ENCODE measurements at places on chromosomes 12 and 14.
A peak's percentile ranks its signal among the peaks of the same experiment; 100 is the strongest.

DNA sequence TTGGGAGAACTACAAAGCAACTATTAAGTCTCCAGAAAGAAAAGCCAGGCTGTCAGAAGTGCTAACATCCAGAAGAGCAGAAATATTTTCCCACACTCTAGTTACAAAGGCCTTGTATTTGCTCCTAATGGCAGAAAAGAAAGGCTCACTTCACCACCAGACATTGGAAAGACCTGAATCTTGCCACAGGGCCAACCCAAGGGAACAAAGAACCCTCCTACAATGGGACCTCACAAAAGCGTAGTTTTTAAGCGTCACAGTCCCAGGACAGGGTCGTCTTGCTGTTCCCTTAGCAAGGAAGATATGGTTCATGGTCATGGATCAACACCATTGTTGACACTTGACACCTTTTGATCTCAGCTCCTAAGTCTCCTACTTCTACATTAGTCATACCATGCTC lies 119.1 kb downstream of the RPS29 start:
- no peak for DNase-seq

GRCh38 chr14:24054324-24054641 lies 2.5 kb downstream of the CARMIL3 start:
- no peak for DNase-seq

DNA sequence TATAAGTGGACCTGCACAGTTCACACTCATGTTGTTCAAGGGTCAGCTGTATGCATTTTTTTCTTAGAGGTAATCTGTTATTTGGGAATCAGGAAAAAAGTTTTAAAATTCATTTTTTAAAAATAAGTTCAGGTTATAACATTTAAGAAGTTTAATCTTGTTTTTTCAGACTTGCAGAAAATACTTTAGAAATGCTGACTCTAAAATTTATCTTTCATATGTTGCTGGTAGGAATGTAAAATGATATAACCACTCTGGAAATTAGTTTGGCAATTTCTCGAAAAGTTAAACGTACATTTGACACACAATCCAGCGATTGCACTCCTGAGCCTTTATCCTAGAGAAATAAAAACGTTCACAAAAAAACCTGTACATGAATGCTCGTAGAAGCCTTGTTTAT lies 4.7 kb downstream of the VRK1 start:
- DNase-seq: no peak

- DNase-seq: no peak
Observed at GRCh38 chr14:93727039-93727740, 61.1 kb downstream of the PRIMA1 start.

DNA sequence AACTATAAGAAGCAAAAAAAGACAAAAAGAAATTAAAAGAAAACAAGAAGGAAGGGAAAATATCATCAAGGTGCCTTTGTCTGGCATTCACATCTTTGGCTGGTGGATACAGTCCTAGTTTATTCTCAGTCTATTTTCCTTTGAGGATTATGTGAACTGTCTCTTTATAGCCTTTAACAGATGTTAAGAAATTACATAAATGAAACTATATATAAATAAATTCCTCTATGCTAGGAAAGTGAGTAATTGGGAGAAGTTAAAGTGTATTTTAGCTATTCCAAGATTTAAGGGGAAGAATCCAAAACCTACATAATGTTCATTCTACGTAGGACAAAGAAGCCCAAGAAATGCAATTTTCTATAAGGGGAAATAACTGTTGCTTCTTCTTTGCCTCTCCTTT lies 316.3 kb downstream of the ADAMTS20 start:
- no peak for DNase-seq

DNA sequence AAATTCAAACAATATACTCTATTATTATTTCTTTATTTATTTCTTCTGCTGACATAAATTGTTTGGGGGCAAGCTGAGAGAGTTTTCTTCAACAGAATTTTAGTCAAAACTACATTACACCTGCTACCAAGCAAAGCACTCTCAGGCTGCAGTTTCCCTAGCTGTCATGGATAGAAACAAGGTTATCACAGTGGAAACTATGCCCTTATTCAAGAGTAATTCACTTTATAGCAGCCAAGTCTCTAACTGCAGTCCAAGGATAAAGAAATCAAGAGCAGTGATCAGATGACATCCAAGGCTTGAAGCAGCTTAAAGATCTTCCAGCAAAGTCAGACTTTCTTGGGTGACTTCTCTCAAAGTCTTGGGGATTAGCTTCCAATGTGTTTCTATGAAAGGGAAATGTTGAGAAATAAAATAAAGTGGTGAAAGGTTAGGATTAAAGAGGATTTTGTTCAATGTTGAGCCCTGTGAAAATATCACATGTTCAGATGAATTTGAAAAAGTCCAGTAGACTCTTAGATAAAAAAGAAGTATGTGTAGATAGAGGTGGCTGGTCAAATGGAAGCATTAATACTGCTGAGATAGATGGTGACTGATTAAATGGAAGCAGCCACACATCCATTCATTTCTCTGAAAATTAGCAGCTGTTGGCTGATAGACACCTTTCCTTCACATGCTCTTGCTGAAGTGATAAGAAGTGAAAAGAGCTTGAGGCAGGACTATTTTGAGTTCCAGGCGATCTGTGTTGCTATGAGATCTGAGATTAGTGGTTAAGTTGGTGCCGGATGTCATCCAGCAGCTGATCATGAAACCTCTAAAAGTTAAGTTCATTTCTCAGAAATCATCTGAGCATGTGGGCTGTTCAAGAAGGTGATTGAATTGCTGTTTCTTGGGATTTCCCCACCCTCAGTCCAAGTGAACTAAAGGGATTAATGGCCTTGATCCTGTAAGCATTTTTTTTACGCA lies 257.8 kb upstream of the BTG1 start:
- DNase-seq: no peak

GRCh38 chr12:118655588-118655987 lies 279.2 kb downstream of the SUDS3 start:
- DNase-seq: no peak

DNA sequence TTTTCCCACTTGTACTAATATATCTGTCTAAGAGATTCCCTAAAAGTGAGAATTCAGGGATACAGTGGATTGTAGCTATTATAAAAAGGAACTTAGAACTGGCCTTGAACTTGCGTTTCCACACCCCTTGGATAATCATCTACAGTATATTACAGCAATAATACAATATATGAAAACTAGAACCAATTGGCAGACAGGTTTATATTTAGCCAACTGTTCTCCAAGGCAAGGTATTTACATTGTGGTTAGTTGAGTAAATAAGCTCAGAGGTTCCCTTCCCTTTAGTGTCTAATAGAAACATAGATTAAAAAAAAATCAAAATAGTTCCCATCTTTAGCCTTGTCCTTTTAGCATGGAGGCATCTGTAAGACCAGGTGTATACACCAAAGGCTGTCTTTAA lies 42.1 kb downstream of the LIMA1 start:
- DNase-seq: peak; percentile 26

DNA sequence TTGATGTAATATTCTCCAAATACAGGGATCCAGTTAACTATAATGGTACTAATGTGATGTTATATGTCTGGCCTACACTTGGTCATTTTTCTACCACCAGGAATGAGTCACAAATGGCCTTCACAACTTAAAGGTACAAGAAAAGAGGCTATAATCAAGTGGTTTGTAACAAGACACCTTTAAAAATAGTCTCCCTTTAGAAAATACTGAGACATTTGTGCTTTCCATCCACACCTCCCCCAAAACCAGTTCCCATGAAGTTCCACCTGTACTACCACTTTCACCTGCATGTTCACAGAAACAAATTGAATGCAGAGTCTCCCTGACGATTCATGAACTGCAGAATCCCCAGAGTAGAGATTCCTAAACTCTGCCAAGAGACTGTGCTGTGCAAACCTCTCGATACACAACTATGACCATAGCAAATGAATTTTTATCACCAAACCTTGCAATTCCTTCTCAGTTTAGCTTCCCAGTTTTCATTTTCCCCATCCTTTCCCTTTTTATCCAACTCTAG lies 6.0 kb downstream of the BTG1 start:
- peak; percentile 15 for DNase-seq

- no peak for DNase-seq
Observed at GRCh38 chr12:39831587-39832315, 212.1 kb upstream of the ABCD2 start.

GRCh38 chr14:73223049-73223448 lies 14.3 kb upstream of the PAPLN start:
- DNase-seq: no peak

DNA sequence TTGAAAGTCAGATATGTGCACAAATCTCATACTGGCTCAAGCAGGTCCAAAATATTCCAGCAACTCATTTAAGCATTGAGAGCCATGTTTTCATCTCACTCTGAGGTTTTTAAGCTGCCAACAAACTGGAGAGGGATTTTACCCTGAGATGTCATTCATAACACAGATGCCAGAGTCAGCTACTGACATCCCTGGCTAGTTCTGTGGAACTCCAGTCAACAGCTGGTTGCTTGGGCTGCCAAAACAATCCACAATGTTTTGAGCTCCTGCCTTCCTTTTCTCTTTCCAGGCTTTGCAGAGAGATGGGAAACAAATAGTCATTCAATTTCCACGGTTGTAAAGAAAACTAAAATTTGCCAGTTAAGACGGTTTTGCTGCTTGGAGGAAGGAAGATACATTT lies 621.2 kb upstream of the FBXO33 start:
- DNase-seq: no peak

- no peak for DNase-seq
Observed at GRCh38 chr14:76277586-76278130, 98.3 kb upstream of the ESRRB start.

- DNase-seq: no peak
Observed at GRCh38 chr12:61810486-61810885, 449.7 kb upstream of the USP15 start.
